Stimulated activated CD4-positive, alpha-beta T cell treated with anti-CD3 and anti-CD28 coated beads, TNF-alpha, amount 100 ng/mL, for 24 hours (primary cell): ENCODE measurements at places on chromosomes 6 and 20.

- DNase-seq: no peak
Observed at GRCh38 chr6:43472515-43472914, 4.9 kb upstream of the TJAP1 start.

DNA sequence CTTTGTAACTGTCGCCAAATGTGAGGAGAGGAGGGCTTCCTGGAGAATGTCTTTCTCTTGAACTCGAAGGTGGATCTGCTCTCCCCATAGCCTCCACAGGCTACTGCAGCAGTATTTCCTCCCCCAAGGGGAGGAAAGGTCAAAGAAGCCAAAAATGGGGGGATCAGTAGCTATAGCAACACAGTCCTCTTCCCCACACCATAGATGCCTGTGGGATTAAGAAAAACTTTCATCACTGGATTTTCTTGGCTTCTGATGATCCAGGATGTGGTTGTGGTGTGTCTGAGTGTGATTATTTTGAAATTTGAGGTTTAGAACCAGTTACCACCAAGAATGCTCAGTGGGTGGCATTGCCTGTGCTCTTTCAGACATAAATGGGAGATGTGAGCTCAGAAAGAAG, 140.1 kb upstream of the SPACA1 start:
- no peak for DNase-seq

DNA sequence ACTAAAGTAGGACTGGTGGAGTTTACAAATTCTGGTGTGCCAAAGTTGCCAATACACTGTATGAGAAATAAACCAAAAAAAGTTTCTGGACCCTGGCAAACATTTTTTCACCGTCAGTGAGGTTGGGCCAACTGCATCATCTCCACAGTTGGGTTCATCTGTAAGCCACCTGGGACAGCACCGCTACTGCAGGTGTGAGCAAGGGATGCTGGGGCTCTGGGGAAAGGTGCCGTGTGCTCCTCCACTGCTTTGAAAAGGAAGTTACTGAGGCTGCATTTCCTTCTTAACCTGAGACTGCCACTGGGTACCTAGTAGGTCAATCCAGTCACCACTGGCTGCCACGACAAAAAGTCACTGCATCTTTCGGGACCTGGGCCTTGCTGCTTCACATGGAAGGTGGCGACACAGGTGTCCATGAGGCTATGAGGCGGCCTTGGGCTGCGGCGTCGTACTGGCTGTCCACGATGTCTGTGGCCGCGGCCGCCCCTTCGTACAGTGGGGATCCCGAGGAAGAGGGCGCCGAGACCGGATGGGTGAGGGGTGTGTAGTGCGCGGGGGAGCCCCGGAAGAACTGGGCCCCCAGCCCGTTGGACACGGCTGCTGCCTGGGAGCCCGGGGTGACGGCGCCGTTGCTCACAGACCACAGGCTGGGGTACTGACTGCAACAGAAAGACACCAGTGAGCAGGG, 9.6 kb downstream of the TBXT start:
- DNase-seq: no peak

DNA sequence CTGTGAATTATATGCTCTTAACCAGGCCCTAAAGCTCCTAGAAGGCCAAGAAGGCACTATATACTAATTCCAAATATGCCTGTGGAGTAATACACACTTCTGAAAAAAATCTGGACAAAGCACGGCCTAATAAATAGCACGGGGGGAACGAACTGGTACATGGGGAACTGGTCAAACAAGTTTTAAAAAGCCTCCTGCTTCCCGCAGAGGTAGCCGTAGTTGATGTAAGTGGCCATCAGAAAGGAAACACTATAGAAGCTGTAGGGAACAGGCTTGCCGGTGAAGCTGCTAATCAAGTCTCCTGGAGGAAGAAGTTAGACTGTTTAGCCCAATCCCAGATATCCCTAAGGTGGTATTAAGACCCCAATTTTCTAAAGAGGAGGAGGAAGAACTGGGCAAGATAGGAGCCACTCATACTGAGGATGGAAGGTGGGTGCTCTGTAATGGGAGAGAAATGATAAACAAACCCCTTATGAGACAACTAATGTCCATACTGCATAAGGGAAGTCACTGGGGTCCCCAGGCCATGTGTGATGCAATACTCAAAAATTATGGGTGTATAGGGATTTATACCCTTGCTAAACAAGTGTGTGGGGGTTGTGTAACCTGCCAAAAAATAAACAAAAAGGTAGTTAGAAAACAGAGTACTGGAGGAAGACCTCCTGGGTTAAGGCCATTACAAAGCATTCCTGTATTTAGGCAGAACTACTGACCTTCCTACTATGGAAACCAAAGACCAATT, 27.1 kb upstream of the ZNF318 start:
- no peak for DNase-seq

GRCh38 chr6:169793408-169793807, 42.0 kb downstream of the ERMARD start:
- DNase-seq: no peak

- no peak for DNase-seq
Observed at GRCh38 chr6:93799226-93799625, 379.9 kb upstream of the EPHA7 start.

- DNase-seq: no peak
Observed at GRCh38 chr6:124433387-124434160, 528.7 kb upstream of the RNF217 start.

- DNase-seq: no peak
Observed at GRCh38 chr6:28897369-28897745, 26.4 kb downstream of the TRIM27 start.

GRCh38 chr6:113401231-113401630, 455.9 kb upstream of the MARCKS start:
- DNase-seq: no peak

- DNase-seq: no peak
Observed at GRCh38 chr6:66814156-66814555, 1107.1 kb upstream of the EYS start.

GRCh38 chr20:13821876-13822275, 37.0 kb downstream of the NDUFAF5 start:
- no peak for DNase-seq

DNA sequence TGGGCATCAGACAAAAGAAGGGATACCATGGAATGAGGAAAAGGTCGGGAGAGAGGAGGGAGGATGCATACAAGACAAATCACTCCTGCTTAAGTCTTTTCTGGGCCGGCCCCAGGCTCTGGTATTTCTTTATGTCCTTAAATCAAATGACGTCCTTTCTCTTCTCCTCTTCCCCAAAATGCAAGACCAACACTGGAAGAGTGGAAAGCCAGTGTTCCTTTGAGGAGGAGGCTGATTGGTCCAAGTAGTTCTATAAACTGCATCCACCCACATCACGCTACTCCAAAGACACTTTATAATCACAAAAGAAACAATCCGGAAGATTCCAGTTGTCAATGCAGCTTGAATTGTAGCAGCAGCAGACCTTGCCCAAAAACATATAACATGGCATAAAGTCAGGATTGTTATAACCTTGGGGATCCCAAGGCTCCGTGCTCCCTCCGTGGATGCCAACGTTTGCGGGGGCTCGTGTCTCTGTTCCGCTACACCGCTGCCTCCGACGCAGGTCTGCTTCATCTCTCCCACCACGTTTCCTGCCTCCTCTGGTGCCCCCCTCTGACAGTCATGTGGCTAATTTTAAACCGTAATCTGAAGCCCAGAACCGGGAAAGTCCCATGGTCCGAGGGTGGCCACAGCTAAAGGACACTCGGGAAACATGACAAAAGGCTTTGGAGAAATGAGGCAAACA, 47.1 kb downstream of the MCUR1 start:
- DNase-seq: no peak

- DNase-seq: no peak
Observed at GRCh38 chr6:43776799-43777776, 7.1 kb downstream of the VEGFA start.

- DNase-seq: no peak
Observed at GRCh38 chr6:132482581-132482980, 30.3 kb downstream of the STX7 start.

- no peak for DNase-seq
Observed at GRCh38 chr6:109262261-109262660, 120.0 kb downstream of the CD164 start.

DNA sequence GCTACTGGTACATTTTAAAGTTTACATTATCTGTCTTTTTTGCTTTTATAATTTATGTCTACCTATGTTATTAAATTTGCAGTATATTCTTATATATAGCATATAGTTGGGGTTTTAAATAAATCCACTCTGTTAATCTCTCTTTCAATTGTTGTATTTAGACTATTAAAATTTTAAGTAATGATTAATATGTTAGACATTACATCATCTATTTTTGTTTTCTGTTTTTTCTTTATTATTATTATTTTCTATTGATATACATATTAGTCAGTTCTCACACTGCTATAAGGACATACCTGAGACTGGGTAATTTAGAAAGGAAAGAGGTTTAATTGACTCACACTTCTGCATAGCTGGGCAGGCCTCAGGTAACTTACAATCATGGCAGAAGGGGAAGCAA, 1338.2 kb upstream of the GJE1 start:
- no peak for DNase-seq

DNA sequence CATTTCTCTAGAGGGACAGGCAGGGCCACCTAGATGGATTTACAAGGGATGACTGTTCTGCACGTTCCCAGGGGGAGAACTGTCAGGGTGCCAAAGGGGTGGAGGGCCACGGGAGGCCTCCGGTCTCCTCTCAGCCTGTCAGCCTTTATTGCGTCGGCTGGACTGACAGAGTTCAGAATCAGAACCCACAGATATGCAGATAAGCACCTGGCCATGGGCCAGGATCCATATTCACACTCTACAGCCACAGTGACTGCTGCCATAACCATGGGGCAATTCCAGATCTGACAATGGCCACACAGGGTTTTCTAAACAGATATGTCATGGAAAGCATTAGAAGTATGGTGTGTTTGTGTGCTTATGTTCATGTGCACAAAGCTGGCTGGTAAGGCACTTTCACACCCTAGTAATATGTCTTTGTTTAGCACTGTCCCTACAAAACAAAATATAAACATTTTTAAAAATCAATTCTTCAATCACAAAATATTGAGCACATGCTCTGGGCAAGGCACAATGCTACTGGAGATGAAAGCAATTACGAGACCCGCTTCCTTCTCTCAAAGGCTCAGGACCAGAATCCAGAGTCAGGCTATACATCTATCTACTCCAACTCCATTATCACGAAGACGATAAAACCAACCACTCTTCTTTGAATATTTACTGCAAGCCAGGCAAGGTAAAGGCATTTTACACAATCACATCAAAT, 29.1 kb downstream of the TRAM2 start:
- no peak for DNase-seq

DNA sequence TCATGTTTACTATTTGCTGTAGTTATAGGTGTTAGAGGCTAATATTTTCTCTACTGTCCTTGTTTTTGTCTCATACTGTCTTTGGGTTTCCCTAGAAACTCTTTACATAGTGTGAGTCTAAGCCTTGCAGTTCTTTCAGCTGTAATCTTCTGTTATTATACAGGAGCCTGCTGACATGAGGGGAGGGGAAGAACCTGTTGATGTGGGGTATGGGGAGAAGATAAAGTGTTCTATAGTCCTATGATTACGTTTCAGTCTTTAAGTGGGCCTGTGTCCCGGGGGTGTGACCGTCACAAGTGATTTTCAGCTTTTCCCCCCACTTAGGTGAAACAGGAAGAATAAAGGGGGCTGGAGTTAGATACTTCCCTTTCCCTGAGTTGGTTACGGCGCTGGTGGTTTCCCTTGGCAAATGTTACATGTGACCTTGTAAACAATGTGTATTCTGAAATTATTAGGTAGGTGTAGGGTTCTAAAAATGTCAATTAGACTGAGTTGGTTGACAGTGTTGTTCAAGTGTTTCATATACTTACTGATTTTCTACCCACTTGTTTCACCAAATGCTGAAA, 41.3 kb downstream of the REV3L start:
- no peak for DNase-seq

DNA sequence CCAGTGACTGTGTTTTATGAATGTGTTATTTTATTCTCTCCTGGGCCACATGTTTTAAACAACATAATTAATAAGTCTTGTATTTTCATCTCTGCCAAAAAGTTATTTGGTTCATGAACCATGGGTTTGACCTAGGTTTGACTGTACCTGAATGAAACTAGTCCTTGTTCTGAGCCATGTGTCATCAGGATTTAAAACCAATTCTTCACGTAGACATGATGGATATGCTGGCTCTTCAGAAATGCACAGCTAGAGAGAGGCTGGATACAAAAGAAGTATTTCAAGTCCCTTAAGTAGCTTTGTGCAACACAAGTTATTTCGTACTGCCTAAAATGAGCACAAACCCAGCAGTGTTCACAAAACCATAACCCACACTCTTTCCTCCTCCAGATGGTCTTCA, 116.1 kb downstream of the IBTK start:
- DNase-seq: no peak

DNA sequence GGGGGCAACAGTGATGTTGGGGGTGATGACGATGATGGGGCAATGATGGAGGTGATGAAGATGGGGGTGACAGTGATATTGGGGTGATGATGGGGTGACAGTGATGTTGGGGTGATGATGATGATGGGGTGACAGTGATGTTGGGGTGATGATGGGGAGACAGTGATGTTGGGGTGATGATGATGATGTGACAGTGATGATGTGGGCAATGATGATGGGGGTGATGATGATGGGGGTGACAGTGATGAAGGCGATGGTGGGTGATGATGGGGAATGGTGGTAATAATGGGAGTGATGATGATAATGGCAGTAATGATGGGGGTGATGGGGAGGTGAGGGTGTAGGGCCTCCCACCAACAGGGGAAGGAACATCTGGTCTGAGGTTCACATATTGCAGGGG, 150.6 kb downstream of the ERMARD start:
- DNase-seq: no peak

GRCh38 chr6:12849809-12850198, 133.2 kb downstream of the PHACTR1 start:
- DNase-seq: no peak

DNA sequence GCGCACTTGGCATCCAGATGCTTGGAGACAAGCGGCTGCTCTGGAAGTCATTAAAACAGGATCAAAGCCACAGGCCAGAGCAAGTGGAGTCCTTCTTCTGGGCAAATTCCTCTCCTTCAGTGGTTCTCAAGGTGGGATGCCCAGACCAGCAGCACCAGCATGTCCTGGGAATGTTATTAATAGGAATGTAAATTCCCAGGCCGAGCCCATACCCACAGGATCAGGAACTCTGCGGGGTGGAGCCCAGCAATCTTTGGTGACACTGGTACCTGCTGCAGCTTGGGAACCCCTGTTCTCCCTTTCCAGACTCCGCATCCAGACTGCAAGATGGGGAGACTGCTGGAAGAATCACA, 44.6 kb downstream of the CPNE5 start:
- DNase-seq: no peak

DNA sequence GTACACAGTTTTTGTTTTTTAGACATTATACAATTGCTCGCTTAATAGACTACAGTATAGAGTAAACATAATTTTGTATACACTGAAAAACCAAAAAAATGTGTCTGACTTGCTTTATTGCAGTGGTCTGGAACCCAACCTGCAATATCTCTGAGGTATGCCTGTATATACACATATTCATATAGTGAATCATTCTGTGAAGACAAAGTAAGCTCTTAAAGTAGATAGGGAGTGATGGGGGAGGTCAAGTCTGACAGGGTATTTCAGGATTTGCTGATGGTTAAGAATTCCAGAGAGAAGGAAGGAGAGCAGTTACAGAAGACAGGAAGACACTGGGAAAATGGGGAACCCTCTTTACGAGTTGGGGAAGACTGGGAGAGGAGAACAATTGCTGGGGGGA, 417.9 kb downstream of the CD109 start:
- no peak for DNase-seq
